ENCODE measurements at places on chromosomes 11 and 22. TPM values are rescaled to one million over a fixed set of nuclear protein-coding genes. Genes with fewer than 3 reads are reported as not detected.

Gene C1QTNF4
- total RNA-seq: 4.7 TPM

Gene HTR3B
- not detected for total RNA-seq

Gene ZP1
- 0.31 TPM for total RNA-seq

Gene KCNJ1
- total RNA-seq: not detected

Gene TRIM29
- total RNA-seq: 9.7 TPM

Gene C11orf52
- total RNA-seq: 7.9 TPM

Gene TSGA10IP
- total RNA-seq: not detected

Gene LRRC75B
- total RNA-seq: 32.5 TPM

Gene C22orf42
- total RNA-seq: not detected

Gene DAGLA
- 8.1 TPM for total RNA-seq

Gene SLC6A5
- not detected for total RNA-seq

Gene FAM180B
- 0.36 TPM for total RNA-seq

Gene MAJIN
- not detected for total RNA-seq

Gene OR8A1
- not detected for total RNA-seq

Gene MGAT3
- total RNA-seq: 45.3 TPM

Data from mesothelial cell of epicardium (in vitro differentiated cells).